ENCODE measurements at places on chromosomes 7 and 10.

GRCh38 chr7:150322833-150323681, at the start of the genes ACTR3C and LRRC61:
TSS of gene ACTR3C (minus strand) at chr7:150323545. CDS start at chr7:150295296, 28,249 bp downstream.
TSS of gene LRRC61 (plus strand) at chr7:150323355. CDS start at chr7:150336862, 13,507 bp downstream.
- peak; percentile 50 for DNase-seq

- DNase-seq = no peak
Measured at GRCh38 chr7:159211540-159212182, 67.0 kb upstream of the VIPR2 start.

- no peak for DNase-seq
Measured at GRCh38 chr10:59910867-59911266, 4.5 kb upstream of the CCDC6 start.

- no peak for DNase-seq
Measured at GRCh38 chr10:89307269-89307577, 5.4 kb downstream of the IFIT2 start.
